Keratinocyte (primary cell): ENCODE measurements at places on chromosomes 11 and 22.

DNA sequence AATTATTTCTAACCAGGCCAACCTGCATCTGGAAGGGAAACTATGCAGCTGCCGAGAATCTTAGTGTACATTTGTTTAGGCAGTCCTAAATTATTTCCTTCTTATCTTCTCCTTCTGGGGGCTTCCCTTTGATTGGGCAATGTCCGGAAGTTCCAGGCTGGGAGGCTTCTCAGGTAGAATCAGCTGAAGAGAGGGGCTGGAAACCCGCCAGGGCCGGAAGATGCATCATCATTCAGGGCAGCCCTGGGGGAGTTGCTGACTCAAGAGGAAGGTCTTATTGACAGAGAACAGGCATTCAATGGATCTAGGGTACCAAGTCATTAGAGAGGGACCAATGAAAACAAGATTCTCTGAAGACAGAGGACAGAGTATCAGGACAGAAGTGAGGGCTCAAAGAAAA is 150.7 kb downstream of the BLID start:
- peak; percentile 28 for DNase-seq

DNA sequence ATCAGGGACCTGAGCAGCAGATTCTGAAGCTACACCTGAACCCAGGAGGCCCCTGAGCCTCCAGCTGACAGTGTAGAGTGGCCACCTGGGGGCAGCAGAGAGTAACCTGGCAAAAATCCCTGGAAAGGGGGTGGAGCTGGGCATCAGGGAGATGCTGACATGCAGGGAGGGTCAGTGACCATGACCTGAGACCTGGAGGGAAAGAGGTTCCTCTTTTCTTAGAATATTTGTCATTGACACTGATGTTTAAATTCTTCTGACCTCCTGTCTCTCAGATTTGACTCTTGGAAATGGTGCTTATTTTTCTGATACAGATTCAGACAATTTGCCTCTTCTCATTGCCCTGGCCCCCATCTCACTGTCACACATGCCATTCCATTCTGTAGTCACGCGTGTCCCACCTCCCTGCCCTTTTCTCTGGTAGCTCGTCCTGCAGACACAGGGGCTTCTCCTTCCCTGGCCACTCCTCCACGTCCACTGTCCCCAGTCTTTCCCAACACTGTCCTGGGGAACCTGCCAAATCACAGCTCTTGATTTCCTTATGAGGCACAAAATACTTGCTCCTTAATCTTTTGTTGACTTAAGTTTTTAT is 117.2 kb upstream of the IGLL5 start:
- DNase-seq = no peak

GRCh38 chr22:20531404-20532201 is 24.2 kb downstream of the MED15 start:
- DNase-seq = peak; percentile 90

GRCh38 chr11:70944636-70945035 is 307.7 kb downstream of the SHANK2 start:
- DNase-seq = no peak

DNA sequence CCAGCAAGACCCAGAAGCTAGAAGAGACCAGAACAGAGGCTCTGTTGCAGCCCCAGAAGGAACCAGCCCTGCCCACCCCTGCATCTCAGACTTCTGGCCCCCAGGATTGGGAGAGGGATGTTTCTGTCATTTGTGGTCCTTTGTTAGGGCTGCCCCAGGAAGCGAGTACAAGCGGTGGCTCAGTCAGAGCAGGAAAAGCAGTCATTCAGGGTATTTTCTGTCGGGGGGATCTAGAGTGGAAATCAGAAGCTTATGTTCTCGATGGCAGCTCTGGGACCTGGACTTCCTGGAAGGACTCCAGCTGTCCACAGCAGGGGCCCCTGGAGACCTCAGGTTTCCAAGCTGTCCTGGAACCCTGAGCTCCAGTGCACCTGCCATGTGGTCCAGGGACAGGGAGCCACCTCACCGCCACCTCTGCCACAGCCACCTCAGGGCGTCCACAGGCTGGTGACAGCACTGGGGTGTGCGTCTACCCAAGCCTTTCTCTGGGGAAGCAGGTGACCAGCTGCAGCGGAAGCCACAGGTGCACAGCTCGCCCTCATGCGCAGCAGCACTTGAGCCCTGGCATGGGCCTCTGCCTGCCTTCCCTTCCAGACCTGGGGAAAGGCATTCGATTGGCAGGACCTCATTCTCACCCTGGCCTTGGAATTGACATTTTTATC is 2.6 kb downstream of the KRTAP5-5 start:
- DNase-seq = no peak

- no peak for DNase-seq
These were observed 875 bp upstream of the STT3A start for GRCh38 chr11:125591649-125592304.

DNA sequence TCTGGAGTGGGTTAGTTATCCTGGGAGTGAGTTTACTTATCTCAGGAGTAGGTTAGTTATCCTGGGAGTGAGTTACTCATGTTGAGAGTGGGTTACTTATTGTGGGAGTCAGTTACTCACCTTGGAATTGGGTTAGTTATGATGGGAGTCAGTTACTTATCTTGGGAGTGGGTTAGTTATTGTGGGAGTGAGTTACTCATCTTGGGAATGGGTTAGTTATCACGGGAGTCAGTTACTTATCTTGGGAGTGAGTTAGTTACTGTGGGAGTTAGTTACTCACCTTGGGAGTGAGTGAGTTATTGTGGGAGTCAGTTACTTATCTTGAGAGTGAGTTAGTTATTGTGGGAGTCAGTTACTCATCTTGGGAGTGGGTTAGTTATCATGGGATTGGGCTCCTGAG is 49.6 kb upstream of the B3GAT1 start:
- DNase-seq = no peak

- DNase-seq = no peak
These were observed 234.5 kb upstream of the TBCEL start for GRCh38 chr11:120789391-120789790.
